ENCODE measurements at places on chromosomes 11 and 22. TPM values are rescaled to one million over a fixed set of nuclear protein-coding genes. Genes with fewer than 3 reads are reported as not detected.

TRIM29 gene
- 3.3 TPM for total RNA-seq

DNA sequence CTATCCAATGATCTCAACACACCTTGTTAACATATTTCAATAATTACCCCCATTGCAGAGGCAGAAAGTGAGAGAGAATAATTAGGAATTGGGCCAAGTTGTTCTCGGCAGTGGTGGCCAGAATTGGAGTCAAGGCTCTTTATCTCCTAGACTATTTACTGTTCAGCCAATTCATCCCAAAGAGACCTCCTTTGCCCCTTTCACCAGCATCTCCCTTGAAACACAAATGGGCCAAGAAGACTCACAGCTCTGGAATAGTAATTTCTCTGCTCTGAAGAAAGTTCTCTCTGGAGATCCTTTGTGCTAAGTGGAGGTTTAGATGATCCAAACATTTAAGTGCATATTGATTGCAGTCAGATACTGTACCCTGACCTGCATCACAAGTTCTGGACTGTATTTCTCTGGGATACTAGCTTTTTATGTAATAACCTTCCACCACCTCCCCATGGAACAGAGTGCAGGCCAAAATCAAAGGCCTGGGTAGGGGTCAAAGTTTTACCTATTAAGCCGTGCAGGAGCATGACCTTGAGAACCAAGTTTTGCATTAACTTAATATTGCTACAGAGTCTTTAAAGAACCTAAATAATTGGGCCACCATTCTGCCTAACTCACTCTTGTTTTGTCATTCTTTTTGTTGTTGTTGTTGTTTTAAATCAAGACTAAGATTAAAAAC lies 19.6 kb upstream of the CADM1 start:
- no peak for DNase-seq

TSGA10IP gene
- total RNA-seq, result not detected

OR8D4 gene
- not detected for total RNA-seq

TMEM45B gene
- total RNA-seq, result 16.1 TPM

GRCh38 chr11:133808393-133809140 lies 36.7 kb downstream of the SPATA19 start:
- DNase-seq, result no peak

ZNF214 gene
- total RNA-seq, result 3.0 TPM

- DNase-seq, result peak; percentile 12
Measured at GRCh38 chr11:118791961-118792569, 1.1 kb upstream of the DDX6 start.

C22orf42 gene
- not detected for total RNA-seq

ABCG4 gene
- not detected for total RNA-seq

DNA sequence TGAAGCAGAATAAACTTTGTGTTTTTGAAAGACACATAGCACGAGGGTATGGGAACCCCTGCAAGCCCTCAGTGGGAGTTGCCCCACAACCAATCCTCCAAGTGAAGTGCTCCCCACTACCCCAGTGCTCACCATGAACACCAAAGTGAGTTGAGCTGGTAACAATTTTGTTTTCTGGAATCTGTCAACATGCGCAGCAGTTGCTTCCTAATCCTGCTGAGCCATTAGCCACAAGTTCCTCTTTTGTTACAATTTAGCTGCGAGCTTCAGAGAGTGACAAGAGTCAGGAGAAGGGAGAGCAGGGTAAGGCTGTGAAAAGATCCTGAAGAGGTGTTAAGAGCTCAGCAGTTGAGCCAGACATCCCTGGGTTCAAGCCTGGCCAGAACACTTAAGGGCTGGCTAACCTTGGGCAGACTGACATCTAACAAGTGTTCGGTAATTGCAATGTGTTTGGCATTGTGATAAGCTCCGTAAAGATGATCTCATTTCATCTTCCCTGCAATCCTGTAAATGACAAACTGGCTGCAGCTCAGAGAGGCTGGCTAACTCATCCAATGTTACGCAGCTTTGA lies 24.1 kb upstream of the ASPHD2 start:
- DNase-seq, result no peak

Data from Calu3 (cell line).